ENCODE measurements at places on chromosomes 12 and 14. TPM values are rescaled to one million over a fixed set of nuclear protein-coding genes. Genes with fewer than 3 reads are reported as not detected.

Gene FLVCR2
- total RNA-seq, result 3.4 TPM

DNA sequence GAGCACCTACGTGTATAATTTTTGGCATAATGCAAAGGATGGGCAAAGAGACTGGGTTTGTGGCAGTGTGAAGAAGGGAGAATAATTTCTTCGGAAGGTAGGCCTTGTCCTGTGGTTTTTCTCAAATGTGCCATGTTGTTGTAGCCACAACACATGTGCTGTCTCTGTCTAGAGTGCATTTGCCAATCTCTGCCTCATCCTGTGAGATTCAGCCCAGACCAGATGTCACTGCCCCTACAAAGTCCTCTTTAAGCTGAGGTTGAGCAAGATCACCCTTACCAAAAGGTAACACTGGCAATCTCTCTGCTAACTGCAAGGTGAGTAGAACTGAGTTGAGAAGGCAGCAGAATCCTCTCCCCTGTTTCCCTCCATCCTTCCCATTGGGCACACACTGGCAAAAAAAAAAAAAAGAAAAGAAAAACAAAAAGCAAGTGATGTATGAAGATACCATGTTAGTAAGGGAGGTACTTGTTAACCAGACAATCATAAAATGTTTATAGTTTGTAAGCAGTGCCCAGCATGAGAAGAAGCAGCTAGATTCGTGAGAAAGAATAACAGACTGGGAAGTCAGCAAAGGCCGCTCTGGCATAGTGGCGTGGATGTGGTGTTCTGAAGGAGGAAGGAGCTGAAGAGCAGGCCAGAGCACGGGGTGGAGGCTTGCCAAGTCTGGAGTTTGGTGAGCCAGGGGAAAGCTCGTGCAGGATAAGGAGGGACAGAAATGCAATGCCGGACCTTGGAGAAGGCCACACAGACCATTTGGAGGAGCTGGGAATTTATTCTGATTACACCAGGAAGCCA, 18.9 kb downstream of the DYRK2 start:
- DNase-seq, result no peak

Gene TPH2
- not detected for total RNA-seq

- peak; percentile 64 for DNase-seq
Measured at GRCh38 chr12:95198914-95199313, 18.4 kb downstream of the FGD6 start.

Gene OVCH1
- total RNA-seq, result not detected

DNA sequence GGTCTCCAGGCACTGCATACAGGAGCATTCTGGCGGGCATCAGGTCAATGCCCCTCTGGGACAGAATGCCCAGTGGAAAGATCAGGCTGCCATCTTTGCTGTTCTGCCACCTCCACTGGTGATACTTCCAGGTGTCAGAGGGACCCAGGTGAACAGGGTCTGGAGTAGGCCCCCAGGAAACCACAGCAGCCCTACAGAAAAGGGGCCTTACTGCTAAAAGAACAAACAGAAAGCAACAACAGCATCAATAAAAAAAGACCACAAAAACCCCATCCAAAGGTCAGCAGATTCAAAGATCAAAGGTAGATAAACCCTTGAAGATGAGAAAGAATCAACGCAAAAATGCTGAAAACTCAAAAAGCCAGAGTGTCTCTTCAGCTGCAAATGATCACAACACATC, 15.9 kb downstream of the GLIPR1L1 start:
- DNase-seq, result no peak

DNA sequence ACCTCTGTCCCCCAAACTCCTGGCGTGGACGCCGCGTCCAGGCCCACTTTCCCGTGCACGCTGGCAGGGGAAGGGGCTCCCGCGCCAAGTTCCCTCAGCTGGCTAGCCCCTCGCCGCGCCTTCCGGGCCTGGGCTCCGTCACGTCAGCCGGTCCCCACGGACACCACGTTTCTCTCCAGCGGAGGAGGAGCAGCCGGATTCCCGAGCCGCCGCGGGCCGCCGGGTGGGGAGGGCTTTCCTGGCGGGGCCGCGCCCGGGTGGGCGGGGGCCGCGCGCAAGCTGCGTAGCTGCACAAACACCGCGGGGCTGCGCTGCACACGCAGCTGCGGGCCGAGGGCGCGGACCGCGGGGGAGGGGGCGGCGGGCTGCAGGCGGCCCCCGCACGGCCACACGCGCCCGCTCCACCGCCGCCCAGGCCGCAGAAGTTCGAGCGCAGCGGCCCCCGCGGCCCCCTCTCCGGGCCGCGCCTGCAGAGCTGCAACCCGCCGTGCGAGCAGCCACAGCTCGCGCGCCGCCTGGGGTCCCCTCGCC, 45.1 kb upstream of the PNMA1 start:
- no peak for DNase-seq

All from renal cortical epithelial cell (primary cell).